ENCODE measurements at places on chromosomes 6 and 20.

DNA sequence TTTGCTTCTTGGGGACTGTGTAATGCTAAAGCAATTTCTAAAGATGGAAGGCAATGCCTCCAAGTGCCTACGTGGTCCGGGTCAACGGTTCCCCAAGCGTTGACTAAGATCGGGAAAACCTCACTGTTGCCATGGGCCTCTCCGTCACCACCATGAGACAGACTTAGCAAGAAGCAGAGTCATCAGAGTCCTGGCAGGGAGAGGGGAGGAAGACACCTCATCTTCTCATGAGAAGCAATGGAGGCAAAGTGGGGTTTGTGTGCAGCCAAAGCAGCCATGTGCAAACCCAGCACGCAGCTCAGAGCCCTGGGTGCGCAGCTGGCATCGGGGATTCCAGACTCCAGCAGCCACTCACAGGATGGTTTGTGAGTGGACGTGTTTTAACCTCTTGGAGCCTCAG, 111.4 kb downstream of the SYNDIG1 start:
- no peak for DNase-seq

DNA sequence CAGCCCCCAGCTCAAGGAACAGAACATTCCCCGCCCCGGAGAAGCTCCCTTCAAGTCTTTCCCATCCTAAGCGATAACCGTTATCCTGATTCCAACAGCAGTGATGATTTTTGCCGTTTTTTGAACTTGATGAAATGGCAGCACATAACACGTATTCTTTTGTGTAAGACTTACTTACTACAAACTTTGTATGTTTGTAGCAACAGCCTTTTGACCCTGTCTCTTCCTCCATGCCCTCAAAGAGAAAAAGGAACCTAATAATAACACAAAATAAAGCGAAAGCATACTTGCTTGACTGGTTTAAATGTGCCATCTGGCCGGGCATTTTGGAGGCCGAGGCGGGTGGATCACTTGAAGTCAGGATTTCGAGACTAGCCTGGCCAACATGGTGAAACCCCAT, 26.4 kb upstream of the SLC9A8 start:
- no peak for DNase-seq

DNA sequence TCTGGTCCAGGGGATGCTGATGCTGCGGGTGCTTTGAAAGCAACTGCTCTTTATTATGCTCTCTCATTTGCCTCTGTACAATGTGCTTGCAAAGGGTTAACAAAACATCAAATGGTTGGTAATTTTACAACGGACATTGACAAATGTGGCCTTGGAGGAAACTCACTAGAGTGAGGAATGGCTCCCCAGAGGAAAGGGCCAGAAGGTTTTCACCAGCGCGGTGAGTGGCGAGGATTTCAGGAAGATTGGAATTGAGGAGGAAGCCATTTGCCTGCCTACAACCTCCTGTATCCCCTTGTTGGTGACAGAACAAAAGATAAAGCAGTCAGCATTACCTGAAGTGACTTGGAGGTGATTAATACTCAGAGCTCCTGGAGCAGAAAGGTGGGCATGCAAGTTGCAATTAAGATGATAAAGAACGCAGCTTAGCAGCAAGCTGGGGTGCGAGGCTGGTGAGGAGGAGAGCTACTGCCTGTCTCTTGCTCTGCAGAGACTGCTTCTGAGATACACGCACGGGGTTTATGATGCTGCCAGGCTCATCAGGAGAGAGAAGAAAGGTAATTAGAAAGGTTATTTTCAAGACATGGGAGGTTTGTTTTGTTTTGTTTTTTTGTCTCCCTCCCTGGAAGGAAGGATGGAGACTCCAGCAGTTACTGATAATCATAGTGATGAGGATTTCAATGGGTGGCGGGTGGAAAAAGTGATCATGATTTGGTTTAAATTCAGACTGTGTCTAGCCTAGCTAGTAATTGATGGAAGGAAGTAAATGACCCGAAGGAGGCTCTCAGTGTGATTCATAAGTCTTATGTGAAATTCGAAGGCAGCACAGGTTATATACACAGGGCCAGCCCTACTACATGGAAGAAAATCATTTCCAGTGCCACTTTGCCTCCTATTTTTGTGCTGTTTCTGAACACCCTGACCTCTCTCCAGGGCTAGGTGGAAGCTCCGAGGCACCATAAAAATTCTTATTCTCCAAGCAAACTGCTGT, 141.6 kb upstream of the DTNBP1 start:
- no peak for DNase-seq

GRCh38 chr6:109332748-109333147, 49.5 kb downstream of the CD164 start:
- DNase-seq: no peak

GRCh38 chr6:123527406-123527805, 109.3 kb downstream of the TRDN start:
- no peak for DNase-seq

DNA sequence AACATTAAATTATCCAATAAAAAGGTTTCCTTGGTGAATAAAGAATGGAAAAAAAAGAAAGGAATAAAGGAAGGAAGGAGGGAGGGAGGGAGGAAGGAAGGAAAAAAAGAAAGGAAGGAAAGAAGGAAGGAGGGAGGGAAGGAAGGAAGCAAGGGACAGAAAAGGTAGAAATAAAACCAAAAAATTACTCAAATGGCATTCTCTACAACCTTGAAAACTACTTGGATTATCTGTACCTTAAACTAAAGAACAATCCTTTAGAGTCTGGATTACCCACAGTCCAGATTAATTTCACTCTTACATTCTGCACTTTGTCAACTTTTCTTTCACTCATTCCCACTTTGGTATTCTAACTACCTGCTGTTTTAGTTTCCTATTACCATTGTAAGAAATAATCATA, 361.8 kb upstream of the ADGRB3 start:
- no peak for DNase-seq

GRCh38 chr6:16067568-16067967, 61.3 kb upstream of the MYLIP start:
- DNase-seq: no peak

DNA sequence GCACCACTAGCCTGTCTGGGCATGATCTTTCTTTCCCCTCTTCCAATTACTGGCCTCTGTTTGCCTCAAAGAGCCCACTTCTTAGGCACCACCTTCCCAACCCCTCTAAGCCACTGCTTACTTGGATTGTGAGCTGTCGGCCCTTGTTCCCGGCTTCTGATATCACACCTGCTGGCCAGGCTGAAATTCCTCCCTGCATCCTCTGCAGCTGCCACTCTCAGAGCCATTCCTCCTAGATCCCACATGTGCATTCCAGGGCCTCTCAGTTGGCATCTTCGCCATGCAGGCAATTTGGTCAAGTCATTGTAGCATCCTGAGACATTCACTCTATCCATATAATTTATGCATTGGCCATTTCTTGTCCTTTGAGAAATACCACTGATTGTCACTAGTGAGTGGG, 135.9 kb downstream of the OLIG3 start:
- DNase-seq: no peak

- DNase-seq: no peak
These were observed 182.1 kb upstream of the CITED2 start for GRCh38 chr6:139556532-139556931.

DNA sequence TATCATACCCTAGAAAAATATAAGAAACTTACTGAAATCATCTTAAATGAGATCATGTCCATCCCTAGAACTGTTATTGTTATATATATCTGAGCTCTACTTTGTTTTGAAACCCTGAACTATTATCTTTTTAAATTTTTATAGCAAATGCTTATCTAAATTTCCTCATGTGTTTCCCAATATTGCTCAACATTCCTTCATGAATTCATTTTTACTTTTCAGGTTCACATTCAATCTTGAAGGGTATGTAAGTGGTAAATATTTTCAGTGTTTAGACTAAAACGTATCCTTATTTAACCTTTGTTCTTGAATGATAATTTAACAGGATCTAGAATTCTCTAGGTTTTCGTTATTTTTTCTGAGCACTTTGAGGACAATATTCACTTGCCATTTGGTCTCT, 23.9 kb downstream of the PDE7B start:
- DNase-seq: no peak

DNA sequence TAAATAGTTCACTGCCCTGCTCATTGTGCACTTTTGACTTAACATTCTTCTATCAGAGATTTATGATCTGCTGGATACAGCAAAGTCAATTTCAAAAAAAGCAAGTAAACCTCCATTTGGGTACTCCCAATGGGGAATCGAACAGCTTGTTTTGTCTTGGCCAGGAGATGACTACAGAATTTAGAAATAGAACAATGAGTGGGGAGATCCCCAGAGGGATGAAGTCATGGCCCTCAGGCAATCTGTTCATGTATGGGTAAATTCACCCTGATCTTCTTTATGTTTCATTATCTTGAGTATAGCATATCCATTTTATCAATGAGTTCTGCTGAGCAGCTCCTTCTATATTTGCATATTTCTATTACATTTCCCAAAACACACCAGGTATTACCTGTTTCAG, 1681.9 kb downstream of the HACE1 start:
- no peak for DNase-seq

GRCh38 chr6:13421425-13422059, 65.9 kb downstream of the GFOD1 start:
- DNase-seq: no peak

GRCh38 chr6:129792049-129792448, 69.1 kb downstream of the TMEM244 start:
- DNase-seq: no peak

GRCh38 chr6:158409451-158409850, 97.2 kb downstream of the TULP4 start:
- no peak for DNase-seq

- no peak for DNase-seq
These were observed 253.0 kb downstream of the TBC1D7 start for GRCh38 chr6:13075141-13075845.

DNA sequence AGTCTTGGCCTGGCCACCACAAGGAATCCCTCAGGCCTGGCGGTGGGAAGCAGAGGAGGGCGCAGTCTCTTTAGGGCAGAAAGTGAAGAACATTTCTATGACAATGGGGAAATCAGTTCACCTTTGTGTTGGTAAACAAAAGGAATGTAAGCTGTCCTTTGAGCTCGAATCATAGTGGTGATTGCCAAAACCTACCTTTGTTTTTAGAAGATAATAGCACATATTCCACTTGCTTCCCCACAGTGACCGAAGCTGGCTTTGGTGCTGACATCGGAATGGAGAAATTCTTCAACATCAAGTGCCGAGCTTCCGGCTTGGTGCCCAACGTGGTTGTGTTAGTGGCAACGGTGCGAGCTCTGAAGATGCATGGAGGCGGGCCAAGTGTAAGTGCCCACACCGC, 144.1 kb downstream of the MTHFD1L start:
- DNase-seq: no peak

- DNase-seq: no peak
These were observed 250.5 kb upstream of the AFDN start for GRCh38 chr6:167576050-167576741.

All from activated CD8-positive, alpha-beta memory T cell treated with anti-CD3 and anti-CD28 coated beads for 1 hour (primary cell).